ENCODE measurements at places on chromosomes 1 and 21.

GRCh38 chr1:43034778-43035177 is 76.1 kb upstream of the SLC2A1 start:
- DNase-seq, result no peak

DNA sequence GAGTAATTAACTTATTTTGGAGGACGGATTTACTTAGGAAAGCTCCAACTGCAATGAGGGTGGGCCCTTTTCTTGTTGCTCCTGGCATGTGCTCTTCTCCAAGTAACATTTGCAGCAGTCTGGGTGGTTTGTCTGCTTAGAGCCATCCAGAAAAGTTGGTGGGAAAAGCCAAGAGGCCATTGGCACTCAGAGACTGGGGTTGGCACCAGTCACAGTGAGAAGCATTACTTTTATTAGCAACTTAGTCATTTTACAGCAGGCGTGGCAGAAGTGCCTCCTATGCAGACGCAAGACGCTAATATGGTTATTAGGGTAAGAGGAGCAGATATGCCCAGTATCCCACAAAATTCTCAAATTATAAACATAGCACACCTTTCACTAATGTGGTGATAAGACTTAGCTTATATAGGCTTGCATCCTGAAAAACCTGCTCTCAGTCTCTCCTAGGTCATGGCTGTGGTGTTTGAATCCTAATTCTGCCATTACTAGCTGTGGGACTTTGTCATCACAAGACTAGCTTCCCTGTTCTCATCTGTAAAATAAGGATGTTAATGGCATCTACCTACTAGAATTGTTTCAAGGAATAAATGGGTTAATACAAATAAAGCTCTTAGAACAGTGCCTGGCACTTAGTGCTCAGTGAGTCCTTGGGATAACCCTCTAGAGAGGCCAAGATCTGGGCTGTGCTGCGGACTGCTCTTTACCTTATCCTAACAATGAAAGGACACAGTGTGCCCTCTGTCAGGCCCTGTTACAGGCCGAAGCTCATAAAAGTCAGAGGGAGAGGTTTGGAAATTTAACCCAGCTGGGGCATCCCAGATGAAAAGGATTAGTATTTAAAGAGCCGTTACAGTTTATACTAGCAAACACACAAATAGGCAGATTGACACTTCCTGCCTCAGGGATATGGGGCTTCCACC is 154.6 kb downstream of the ROR1 start:
- no peak for DNase-seq

- no peak for DNase-seq
Observed at GRCh38 chr1:228210076-228210651, 2.3 kb downstream of the OBSCN start.

- DNase-seq, result no peak
Observed at GRCh38 chr1:240304466-240304865, 212.8 kb downstream of the FMN2 start.

- no peak for DNase-seq
Observed at GRCh38 chr1:59511476-59512465, 214.9 kb downstream of the FGGY start.

DNA sequence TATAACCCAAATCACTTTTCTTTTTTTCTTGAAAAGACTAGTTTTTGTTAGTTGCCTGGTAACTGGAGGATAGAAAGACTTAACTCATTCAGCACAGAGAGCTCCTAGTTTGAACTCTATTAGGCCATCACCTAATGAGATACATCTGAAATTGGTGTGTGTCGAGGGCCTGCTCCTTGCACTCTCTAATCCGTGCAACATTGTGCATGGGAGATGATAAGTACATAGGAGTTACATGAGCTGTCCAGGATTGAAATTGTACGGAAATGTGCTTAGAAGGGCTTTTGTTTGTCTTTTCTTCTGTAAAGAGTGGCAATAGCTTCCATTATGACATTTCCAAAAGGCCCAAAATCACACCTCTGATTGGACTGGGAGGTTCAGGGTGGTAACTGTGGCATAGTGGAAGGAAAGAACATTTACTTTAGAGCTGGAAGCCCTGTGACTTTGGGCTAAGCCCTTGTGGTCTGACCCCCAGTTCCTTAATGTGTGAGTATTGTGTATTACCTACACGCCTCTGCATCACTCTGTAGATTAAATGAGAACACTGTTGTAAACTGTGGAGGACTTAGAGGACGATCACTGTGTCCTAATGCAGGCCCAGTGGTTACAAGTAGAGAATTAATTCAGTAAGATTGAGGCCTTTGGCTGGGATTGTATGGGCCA is 71.2 kb downstream of the FGGY start:
- no peak for DNase-seq

DNA sequence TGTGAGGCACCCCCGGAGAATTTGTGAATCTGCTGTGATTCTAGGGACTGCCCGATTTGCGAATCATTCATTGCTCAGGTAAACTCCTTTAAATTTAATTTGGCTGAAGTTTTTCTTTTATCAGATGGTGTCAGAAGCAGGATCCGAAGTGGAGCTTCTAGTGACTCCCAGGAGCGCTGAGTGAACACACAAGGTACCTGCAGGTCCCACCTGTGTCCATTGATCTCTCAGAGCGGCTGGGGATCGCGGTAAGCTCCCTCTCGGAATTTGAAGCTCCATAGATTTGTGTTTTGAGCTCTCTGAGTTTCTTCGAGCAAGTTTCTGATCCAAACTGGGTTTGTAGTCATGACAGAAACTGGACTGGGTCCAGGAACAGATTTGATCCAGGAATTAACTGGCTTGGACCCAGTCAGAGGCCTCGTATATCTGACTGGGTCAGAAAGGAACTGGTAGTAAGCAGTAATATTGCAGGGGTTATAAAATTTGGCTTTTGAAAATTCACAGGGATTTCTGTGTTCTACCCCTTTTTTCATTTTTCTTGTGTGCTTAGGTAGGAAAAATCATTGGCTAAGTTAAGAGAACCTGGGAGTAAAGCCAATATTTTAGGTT is 56.2 kb upstream of the EDEM3 start:
- no peak for DNase-seq

DNA sequence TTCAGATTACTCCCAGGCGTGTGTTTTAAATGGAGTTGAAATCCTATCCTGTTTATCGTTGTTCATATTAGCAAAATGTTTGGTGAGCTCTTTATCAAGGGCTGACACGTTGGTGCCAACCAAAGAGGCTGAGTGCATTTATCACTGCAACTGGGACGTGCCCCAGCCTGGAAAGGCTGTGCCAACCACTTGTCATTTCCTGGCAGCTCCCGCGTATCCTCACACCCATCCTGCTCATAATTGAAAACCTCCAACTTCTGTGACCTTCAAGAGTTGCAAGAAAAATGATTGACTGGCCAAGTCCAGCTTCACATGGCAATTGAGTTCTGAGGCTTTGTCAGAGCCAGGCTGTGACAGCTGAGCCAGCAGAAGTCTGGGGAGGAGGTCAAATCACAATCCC is 43.7 kb upstream of the KCNA3 start:
- no peak for DNase-seq

DNA sequence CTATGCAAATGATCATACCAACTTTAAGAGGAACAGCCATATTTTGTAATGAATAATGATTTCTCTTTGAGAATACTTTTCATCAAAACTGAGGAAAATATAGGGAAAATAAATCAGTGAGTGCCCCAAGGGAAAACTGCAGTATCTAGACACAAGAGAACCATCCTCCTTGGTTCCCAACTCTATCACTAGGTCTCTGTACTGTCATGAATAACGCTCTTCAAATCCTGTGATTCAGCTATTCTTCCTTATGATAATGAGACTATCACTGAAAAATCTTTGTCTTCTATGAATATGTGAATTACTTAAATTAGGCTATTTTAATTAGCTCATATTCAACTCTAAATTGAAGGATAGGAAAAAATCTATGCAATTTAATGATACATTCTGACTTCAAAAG is 2.3 kb downstream of the OR2L5 start:
- no peak for DNase-seq

- no peak for DNase-seq
Observed at GRCh38 chr21:37915941-37916309, 332 bp downstream of the KCNJ6 start.

DNA sequence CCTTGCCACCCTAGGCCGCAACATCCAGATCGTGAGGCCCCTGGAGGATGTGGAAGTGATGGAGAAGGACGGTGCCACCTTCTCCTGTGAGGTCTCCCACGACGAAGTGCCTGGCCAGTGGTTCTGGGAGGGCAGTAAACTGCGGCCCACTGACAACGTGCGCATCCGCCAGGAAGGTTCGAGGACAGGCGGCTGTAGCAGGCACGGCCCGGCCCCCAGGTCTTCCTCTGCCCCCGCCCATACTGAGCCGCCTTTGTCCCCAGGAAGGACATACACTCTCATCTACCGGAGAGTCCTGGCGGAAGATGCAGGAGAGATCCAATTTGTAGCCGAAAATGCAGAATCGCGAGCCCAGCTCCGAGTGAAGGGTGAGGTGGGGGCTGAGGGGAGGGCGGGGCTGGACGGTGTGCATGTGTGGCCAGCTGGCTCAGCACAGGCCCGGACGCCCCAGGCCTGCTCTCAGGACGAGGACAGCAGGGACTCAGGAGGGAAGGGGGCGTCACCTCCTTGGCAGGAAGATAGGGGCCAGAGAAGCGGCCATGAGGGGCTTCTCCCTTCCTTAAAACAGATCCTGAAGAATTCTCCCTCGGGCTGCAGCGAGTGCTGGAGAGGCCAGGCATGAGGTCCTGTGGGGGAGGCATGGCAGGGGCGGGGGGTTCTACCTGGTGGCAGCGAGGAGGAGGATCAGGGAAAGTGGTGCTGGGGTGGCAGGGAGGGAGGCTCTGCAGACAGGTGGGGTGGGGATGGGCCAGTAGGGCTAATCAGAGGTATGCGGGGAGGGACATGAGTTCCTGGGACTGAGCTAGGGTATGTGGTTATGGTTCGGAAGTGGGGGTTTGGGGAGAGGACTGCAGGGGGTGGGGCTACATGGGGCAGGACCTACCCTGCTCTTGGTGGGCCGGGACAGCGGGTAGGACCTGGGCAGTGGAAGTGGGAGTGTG is 69.9 kb downstream of the OBSCN start:
- DNase-seq, result no peak

DNA sequence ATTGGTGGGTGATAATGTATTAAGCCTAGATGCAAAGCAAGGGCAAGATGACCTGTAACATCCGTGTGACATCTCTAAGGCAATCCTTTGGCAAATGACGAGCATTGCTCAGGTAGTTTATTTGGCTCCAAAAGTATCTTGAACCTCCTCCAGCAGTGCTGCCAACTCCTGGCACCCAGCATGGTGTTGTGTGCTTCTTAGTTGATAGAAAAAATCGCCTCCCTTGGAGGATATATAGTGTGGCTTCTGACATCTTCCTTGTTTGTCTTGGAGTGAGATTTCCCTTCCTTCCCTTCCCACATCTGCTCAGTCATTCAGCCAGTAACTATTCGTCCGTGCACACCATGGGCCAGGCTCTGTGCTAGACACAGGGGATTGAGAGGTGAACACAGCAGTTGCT is 121.8 kb downstream of the TOMM20 start:
- DNase-seq, result no peak

DNA sequence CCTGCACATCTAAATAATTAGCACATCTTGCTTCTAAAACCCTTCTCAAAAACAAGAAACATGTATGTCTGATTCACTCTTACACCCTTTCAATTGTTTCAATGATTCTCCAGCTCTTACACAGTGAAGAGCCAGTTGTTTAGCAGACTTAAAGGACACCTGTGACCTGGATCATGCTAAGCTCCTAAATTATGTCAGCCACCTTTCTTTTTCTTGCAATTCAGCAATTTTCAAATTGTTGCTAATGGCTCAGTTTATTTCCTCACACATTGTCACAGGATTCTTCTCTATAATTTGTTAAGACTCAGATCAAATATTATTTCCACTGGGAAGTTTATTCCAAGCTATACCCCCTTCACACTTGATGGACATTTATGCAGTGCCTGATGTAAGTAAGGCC is 413.2 kb downstream of the PLA2G4A start:
- DNase-seq, result no peak

DNA sequence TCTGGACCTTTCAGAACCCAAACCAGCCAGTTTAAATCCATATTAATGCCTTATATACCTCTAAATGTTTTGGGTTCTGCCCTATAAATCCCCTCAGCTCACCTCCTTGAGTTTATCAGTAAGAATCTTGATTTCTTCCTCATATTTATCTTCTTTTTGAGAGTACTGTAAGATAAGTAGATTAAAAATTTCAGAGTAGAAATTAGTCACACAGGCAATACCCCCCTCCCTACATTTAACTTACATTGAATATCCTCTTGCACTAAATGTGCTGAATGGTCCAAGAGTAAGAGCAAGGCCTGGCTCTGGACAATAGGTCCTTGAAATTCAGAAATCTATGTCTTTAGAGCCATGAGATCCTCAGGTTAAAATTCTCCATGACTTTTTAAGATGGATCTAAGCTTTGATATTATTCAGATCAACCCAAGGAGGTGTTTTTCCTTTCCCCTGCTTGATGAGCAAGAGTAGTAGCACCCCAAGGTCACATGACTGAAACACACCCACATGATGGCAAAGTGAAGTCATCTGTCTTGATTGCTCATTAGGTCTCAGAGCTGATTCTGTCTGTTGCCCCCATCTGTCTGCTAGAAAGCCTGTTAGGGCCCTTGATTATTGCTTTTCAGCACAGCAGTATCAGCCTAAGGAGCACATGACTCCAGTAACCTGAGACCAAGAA is 15.8 kb upstream of the NUP210L start:
- DNase-seq, result no peak

GRCh38 chr1:162621256-162621655 is 11.0 kb upstream of the DDR2 start:
- DNase-seq, result no peak

DNA sequence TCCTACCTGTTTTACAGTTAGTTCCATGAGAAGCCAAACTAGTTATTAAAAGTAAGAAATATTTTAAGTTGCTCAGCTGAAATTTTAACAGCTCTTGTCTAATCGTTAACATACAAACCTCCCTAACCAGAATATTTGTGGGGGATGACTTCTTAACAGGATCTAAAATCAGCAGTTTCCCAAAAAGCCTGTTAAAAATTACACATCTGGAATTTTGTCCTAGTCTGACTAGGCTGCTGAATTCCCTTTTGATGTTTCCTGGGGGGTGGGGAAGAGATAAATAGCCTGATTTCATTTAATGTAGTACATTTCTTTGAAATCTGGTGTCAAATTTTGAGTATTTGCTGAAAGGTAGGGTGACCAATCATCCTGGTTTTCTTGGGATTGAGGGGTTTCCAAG is 78.8 kb upstream of the ARHGAP29 start:
- DNase-seq, result no peak

DNA sequence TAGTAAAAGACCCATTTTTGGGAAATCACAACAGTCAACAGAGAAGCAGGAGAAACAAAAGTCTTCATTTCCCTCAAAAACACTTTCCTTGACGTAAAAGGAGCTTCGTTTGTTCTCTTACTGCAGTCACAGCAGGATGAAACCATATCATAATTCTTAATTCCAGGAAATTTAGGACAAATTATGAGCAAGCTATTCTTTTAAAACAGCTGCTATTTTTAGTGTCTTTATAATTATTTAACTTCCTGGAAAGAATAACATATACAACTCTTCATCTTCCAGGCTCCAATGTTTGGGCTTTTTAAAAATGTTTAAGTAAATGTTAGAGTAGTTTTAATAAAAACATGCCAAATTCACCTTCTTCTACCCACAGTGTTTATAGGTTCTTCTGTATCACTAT is 563.5 kb downstream of the LTN1 start:
- no peak for DNase-seq

- DNase-seq, result no peak
Observed at GRCh38 chr21:33959680-33960079, 44.1 kb upstream of the ATP5PO start.
